ENCODE measurements at places on chromosomes 5 and 9.

DNA sequence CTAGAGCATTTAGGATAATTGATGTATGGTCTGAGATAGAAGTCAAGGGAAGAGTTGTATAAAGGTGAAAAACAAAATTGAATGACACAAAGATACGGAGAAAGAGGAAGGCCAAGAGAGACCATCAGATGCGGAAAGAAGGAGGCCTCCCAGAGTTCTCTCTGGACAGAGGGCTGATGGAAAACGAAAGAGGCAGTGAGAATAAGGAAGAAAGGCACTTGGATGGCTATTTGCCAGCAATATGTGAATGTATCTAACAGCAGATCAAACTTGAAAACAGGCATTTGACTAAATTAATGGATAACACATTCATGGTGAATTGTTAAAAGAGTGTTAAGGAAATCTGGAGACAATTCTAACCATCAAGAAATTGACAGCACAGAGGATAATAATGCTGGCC is 2.4 kb upstream of the DOCK8 start:
- no peak for DNase-seq

DNA sequence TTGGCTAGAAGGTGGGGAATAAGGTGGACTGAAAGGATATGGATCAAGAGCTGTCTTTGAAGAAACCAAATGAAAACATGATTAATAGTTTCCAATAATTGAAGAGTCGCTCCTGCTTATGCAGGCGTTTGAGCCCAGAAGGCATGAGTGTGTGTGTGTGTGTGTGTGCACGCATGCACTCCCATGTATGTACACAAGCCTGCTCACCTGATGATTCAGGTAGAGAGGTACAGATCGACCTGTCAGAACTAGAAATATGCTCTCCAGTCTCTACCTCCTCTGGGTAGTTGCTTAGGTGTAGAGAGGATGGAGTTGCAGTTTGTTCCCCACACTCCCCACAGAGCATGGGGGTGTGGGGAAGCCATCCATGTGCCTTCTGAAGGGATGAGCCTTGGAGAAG is 1.1 kb upstream of the FGF1 start:
- no peak for DNase-seq

DNA sequence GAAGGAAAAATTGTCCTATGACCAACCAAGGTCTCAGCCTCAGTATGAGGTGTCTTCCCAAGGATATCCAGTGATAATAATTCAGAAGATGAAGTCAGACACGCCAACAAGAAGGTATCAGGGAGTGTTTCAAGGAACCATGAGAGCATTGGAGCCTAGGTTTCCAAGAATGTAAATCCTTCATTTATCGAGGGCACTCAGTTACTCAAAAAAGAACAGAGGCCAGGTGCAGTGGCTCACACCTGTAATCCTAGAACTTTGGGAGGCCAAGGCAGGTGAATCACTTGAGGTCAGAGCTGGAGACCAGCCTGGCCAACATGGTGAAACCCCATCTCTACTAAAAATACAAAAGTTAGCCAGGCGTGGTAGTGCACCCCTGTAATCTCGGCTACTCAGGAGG is 70.8 kb downstream of the PLAC8L1 start:
- DNase-seq: no peak

- DNase-seq: no peak
These were observed 730 bp upstream of the GZMA start for GRCh38 chr5:55101556-55102276.

DNA sequence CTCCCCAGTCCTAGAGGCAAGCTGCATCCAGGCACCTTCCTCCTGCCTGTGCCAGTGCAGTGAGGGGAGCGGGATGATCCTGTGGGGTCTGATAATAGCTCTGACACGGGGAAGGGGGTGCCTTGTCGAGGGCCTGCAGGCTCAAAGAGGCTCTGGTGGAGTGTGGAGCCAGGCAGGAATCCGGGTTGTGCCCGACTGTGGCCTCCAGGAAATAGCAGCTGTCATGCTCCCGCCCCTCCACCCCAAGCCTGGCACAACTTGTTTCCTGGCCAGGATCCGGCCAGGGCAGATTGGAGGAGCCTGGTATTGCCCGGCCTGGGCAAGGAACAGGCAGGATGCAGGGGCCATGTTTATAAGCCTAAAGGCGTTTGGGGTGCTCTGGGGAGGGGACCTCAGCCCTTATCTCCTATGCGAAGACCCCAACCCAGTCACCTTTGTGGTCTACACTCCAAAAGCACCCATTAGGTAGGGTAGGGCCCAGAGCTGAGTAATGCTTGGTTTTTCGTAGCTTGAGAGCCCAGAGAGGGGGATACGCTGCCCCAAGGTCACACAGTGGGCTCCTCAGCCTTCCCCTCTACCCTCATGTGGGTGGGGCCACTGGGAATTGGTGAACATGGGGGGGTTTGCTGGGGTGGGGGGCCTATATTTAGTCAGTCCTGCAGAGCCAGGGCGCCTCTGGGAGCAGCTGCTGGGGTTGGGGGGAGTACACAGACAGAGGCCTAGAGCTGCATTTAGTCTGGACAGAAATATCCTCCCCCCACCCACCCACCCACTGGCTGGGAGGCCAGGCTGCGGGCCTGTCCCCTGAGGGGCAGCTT is 12.2 kb downstream of the CXXC5 start:
- no peak for DNase-seq

DNA sequence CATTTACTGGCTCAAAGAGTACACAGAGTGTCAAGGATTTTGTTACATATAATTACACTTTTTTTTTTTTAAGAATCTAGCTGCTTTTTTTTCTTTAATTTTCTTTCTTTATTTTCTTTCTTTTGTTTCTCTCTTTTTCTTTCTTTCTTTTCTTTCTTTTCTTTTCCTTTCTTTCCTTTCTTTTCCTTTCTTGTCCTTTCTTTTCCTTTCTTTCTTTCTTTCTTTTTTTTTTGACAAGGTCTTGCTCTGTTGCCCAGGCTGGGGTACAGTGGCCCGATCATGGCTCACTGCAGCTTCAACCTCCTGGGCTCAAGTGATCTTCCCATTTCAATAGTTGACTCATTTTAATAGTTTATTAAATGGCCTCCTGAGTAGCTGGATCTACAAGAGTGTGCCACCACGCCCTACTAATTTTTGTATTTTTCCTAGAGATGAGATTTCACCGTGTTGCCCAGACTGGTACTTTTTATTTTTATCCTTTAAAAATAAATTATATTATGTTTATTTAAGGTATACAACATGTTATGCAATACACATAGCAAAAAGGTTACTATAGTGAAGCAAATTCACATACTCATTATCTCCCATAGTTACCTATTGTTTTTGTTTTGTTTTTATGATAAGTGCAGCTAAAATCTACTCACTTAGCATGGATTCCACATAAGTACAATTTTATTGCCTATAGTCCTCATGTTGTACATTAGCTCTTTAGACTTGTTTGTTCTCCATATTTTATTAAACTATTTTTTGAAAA is 381.5 kb upstream of the KLF4 start:
- DNase-seq: no peak

GRCh38 chr9:93004561-93004960 is 53.9 kb upstream of the SUSD3 start:
- no peak for DNase-seq

DNA sequence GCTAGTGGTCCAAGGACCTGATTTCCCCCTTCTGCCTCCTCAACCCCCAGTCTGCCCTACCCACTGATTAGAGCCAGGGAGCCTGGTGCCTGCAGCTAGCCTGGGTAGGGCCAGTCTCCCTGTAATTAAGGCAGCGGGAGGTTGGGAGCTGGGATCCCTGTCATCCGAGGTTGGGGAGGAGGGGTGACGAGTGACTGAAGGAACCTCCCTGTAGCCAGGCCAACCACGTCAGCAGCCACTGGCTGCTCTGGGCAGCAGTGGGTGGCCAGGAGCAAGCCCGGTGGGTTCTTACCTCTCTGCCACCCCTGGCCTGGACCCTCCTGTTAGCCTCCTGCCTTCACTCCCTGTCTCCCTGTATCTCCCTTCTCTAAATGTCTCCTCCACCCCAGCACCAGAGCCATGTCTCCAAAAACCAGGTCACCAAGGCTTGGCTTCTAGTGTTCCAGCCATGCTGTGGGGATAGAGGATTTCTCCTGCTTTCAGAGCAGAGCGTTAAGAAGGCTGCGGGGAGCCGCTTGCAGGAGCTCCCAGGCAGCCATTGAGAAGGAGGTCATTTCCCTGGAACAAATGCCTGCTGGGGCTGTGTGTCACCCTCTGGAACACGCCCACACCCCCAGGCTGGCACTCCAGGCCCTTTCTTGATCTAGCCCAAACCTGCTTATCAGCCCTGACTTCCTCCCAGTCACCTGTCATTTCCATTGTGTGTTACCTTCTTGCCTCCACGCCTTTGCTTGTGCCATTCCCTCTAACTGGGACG is 65.0 kb upstream of the GGTA1 start:
- no peak for DNase-seq

DNA sequence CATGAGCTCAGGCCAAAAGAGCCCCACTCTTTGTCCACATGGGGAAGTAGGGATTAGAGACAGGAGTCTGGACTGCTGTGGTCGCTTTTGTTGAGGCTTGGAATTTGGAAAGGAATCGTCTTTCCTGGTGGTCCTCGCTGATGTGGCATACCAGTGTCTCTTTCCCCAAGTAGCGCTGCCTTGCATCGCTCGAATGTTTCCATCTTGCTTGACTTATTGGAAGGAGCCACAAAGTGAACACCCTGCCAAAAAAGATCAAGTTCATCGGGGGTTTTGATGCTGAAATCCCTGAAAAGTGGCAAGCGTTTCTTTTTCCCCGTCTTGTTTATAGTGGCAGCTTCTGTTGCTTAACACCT is 161.3 kb downstream of the MACROH2A1 start:
- DNase-seq: no peak

GRCh38 chr5:65695896-65696295 is 26.0 kb downstream of the SGTB start:
- no peak for DNase-seq

DNA sequence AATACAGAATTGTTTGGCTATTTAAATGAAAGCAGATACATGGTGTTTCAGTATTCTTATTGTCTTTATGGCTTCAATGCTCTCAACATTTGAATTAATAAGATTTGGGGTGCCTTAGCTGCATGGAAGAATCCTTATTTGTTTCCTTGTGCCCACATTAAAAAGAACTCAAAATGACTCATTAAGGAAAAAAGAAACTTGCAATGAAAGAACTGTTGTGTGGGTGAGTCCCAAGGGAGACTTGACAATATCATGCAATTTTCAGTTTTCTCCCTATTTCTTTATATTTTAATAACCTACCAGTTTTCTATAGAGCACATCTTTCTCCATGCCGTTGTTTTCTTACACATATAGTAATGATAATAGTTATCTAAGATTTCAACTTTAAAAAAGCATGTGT is 404.0 kb downstream of the PDE4D start:
- DNase-seq: no peak

GRCh38 chr5:137122558-137122957 is 376.6 kb downstream of the SPOCK1 start:
- no peak for DNase-seq

DNA sequence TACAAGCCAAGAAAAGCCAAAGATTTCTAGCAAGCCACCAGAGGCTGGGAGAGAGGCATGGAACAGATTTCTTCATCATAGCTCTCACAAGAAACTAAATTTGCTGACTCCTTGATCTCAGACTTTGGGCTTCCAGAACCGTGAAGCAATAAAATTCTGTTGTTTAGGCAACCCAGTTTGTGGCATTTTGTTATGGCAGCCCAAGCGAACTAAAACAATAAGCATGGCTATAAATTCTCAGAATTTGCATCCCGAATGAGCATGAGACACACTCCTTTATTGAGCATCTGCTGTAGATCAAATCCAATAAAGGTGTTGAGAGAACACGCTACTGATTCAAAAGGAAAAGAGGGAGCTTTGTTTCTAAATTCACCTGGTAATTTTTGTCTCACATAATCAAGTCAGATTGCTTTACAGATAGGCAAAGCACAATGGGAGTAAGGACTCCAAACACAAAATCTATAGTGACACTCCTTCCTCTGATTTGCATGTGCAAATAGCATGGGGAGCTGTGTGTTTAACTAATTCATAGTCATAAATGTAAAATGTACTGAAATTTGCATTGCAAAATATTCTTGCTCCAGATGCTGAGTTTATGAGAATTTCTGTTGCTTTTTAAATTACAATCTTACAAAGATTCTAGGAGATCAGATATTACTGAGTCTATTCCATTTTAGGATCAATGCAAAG is 308.7 kb downstream of the MED10 start:
- no peak for DNase-seq

- no peak for DNase-seq
These were observed 133.7 kb downstream of the DIRAS2 start for GRCh38 chr9:90508940-90509339.

GRCh38 chr9:33124751-33125381 is 42.3 kb downstream of the B4GALT1 start:
- DNase-seq: no peak

DNA sequence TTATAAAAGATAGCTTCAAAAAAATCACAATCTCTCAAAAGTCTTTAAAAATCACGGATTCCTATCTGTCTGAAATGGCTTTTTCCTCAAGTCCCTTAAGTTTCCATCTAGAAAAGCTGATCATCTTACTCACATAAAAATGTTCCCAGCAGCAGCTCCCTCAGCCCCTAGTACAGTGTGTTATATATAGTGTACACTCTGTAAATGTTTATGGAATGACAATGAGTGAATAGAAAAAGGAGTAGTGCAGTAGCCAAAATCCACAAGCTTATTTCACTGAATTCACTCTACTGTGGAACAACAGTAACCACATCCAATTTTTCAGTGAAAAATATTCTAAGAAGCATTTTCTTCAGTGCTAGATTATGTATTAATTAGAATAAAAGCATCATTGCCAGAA is 609.4 kb downstream of the DTWD2 start:
- no peak for DNase-seq

- DNase-seq: no peak
These were observed 91.9 kb upstream of the PTPRD start for GRCh38 chr9:10704720-10705119.

GRCh38 chr9:72565535-72565934 is 44.1 kb downstream of the TMC1 start:
- no peak for DNase-seq

DNA sequence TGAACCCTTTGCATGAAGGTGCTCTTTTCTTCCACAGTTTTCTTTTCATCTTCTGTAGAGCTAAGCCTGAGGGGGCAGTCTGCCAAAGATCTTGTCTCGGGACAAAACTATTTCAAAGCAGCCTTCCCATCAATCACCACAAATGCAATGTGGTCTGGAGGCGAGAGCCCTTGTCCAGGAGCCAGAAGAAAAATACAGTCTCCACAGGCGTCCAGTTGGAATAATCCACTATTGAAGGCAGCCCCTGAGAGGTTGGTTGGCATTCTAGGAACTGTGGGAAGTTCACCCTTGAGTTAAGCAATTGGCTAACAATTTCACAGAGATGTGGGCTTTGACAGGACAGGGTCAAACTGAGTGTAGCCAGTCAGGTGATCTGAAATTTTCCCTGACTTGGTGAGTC is 72.0 kb downstream of the SEMA6A start:
- no peak for DNase-seq

GRCh38 chr9:100099722-100100042 is 639 bp downstream of the INVS start:
- DNase-seq: no peak
